GM23338 (cell line): ENCODE measurements at places on chromosomes 4 and X. TPM values are rescaled to one million over a fixed set of nuclear protein-coding genes. Genes with fewer than 3 reads are reported as not detected.

The BBS12 gene
- total RNA-seq = 2.6 TPM in 2 replicates

The MMGT1 gene
- total RNA-seq = 25.4 and 30.1 TPM in 2 replicates

GRCh38 chr4:165542476-165542875, 163.7 kb downstream of the CPE start:
- DNase-seq = no peak

- no peak for DNase-seq
Measured at GRCh38 chr4:40571208-40571607, 58.5 kb downstream of the RBM47 start.

The SPANXC gene
- total RNA-seq = not detected in 2 replicates

The SPRY1 gene
- total RNA-seq = 62.8 and 67.2 TPM in 2 replicates

GRCh38 chr4:58254291-58254690, 1144.1 kb upstream of the IGFBP7 start:
- DNase-seq = no peak

The CCDC120 gene
- 6.8 and 9.9 TPM in 2 replicates for total RNA-seq

The SMIM20 gene
- 56.6 and 71.6 TPM in 2 replicates for total RNA-seq

The HELQ gene
- total RNA-seq = 6.8 and 8.1 TPM in 2 replicates

DNA sequence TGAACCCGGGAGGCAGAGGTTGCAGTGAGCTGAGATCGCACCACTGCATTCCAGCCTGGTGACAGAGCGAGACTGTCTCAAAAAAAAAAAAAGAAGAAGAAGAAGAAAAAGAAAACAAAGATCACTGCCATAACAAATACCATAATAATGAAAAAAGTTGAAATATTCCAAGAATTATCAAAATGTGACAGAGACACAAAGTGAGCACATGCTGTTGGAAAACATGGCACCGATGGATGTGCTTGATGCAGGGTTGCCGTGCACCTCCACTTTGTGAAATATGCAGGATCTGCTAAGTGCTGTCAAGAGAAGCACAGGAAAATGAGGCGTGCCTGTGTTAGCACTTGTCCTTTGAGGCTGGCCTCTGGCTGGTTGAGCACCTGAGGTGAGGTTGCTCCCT, 133.3 kb downstream of the STK32B start:
- no peak for DNase-seq

DNA sequence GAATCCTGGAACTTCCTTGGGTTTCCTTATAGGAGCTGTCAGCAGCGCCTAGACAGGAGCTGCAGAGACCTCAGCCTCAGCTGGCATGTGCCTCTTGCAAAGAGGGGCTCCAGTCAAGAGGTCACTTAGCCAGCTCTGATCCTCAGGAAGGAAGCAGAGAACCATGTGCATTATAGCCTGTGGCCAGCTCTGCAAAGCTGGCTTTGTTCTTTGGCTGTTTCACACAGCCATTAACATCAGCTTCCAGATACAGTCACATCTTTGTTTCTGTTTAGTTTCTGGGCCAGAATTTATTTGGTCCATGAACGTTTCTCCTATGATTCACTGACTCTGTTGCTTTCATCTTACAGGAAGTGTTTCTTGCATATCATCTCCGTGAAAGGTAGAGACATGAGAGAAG, 92.4 kb downstream of the CC2D2A start:
- no peak for DNase-seq

GRCh38 chr4:66736606-66737005, 808.7 kb downstream of the CENPC start:
- no peak for DNase-seq

DNA sequence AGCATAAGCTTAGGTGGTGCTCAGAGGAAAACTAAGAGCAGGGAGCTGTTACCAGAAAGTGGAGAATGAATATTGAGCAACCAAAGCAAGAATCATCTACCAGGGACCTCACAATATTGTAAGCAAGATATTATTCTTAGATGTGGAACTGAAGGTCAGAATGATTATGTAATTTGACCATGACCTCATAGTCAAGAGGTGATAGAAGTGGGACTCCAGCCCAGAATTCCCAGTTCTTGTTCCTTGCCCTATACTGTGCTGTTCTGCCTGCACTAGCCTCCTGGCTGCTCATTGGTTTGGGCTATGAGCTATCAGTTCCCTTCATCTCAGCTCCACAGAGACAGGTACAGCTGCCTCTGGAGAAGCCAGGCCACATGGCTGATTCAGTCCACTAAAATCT, 229.4 kb downstream of the LDB2 start:
- no peak for DNase-seq

The GPC4 gene
- 183 and 184 TPM in 2 replicates for total RNA-seq

The XAGE2 gene
- total RNA-seq = not detected in 2 replicates

The CD99 gene
- 28.5 and 34.5 TPM in 2 replicates for total RNA-seq

DNA sequence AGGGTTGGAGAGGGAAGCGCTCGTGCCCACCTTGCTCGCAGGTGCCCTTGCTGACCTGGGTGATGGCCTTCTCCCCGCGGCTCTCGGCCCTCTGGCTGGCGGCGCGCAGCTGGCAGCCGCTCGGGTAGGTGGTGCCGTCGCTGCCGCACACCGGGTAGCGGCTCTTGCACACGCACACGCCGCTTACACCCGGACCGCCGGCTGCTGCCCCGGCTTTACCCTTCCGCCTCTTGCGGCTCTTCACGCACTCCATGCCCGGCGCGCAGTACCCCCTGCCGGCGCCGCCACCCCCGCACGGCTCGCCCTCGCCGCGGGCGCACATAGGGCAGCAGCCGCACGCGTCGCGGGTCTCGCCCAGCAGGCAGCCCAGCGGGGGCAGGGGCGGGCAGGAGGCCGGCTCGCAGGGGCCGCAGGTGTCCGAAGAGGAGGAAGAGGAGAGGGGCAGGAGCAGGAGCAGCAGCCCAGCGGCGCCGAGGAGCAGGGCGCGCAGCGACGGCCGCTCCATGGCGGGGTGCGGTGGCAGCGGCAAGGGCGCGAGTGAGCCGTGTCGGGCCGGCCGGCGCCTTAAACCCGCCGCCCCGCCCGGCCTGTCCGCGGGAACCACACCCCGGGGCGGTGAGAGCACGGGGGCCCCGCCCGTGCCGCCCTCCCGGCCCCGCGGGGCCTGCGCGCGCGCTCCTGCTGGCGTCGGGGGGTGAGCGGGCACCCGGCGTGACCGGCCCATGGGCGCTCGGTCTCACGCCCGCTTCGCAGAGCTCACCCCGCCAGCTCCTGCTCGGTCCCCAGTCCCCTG, at the start of gene IGFBP7:
Gene IGFBP7, minus strand, starts transcription at position 539 of the 793 bp plus-strand sequence. Its CDS starts 34 bp downstream, at position 505.
- peak; percentile 47 for DNase-seq

The KIT gene
- 26.8 and 28.4 TPM in 2 replicates for total RNA-seq

- no peak for DNase-seq
Measured at GRCh38 chr4:45846016-45846415, 277.8 kb downstream of the GABRG1 start.

GRCh38 chrX:129585691-129586090, 45.6 kb downstream of the OCRL start:
- DNase-seq = no peak

GRCh38 chr4:184513802-184514120, 39.4 kb upstream of the IRF2 start:
- no peak for DNase-seq

GRCh38 chrX:41449131-41449530, 2.0 kb downstream of the NYX start:
- no peak for DNase-seq

DNA sequence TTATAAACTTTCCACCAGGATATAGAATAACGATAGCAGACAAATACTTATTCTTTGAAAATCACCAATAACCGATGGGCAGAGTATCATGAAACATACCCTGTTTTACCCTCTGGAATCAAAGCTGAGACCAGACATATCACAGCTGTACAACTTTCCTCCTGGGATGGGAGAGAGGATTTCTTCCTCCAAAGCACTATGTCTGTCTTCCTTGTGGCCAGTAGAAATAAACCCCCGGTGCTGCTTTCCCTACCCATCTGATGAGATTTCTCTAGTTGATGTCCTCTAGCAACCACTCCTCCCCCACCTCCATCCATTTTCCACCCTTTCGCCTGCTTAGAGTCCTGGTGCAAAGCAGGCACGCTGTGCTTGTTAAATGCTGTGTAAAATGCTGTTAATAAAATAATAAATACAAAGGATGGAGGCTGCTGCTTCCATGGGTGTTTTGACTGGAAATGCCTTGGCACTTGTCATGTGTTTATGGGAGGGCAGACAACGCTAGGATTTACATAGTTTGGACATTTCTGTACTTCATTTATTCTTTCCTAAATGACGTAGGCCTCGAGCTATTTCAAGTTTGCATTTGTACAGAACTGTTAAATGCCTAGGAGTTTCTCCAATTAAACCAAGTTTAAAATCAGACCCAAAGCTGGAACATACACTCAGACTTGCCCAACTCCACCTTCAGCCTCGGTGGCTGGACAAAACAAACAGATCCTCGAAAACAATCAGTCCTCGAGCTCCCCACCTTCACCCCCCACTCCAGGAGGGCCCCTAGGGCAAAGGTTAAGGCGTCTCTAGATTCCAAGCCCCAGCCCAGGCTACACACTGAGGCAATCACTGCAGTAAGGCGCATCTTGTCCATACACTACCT, 10.1 kb downstream of the BCOR start:
- DNase-seq = no peak

DNA sequence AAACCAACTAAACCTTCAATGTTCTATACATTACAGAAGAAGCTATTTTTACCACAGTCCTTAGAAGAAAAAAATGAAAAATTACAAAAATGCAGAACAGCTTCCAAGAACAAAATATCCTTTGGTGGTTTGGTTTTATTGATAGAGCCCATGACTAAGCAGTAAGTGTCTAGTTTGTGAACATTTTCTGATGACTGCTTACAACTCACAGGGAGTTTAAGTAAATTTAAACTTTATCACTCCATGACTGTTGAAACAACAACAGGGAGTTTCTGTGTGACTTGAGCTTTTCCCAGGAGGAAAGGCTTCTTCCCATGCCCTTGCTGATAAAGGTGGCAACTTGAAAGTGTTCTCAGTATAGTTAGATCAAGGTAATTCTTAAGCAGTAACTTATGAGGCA, 2.9 kb downstream of the PF4 start:
- no peak for DNase-seq

The RPA4 gene
- 0.47 and 1.4 TPM in 2 replicates for total RNA-seq

The CT45A10 gene
- total RNA-seq = not detected in 2 replicates

The CD38 gene
- 0.04 and 0.17 TPM in 2 replicates for total RNA-seq

DNA sequence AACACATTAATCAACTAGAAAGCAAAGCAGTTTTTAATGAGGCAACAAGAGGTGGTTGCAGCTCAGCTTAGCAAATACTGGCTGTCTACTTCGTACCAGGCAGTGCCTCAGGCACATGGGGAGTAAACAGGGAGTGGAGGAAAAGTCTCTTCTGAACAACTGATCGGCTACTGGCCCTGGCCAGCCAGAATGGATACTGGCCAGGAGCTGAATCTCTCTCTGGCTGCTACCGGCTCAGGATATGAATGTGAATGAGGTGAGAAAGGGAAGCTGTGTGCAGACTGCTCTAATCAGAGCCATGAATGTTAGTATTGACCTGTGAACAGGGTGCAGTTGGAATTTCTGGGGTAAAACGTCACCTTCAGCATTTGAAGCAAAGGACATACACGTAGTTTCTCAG, 77.3 kb downstream of the STK32B start:
- DNase-seq = no peak

- DNase-seq = peak; percentile 22
Measured at GRCh38 chr4:48905363-48906015, 1.1 kb downstream of the OCIAD2 start.

GRCh38 chr4:151045907-151046306, 30.8 kb upstream of the LRBA start:
- DNase-seq = peak; percentile 81

DNA sequence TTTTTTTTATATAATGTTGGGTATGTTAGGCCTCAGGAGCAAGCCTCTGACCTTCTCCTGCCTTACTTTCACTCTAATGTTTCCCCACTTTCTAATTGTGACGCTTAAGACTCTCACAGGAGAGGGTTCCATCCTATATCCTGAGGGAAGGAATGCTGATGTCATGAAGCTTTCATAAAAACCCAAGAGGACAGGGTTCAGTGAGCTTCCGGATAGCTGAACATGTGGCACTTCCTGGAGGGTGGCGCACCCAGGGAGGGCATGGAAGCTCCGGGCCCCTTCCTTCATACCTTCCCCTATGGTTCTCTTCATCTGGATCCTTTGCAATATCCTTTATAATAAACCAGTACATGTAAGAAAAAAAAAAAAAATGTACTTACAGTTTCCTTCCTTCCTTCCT, 48.0 kb upstream of the TMPRSS11E start:
- DNase-seq = no peak

DNA sequence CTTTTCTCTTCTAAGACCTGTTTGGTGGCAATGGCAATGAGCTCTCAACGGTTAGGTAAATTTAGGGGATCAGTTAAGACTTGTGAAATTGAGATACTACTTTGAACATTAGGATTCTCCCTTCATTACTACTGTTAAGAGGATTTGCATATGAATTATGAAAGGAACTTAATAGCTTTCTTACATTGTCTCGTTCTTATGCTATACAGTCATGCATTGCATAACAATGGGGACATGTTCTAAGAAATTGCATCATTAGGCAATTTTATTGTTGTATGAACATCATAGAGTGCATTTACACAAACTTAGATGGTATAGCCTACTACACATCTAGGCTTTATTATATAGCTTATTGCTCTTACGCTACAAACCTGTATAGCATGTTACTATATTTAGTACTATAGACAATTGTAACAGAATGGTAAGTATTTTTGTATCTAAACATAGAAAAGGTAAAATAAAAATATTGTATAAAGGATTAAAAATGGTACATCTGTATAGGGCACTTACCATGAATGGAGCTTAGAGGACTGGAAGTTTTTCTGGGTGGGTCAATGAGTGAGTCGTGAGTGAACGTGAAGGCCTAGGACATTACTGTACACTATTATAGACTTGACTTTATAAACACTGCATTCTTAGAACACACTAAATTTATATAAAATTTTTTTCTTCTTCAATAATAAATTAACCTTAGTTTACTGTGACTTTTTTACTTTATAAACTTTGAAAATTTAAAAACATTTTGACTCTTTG, 62.5 kb downstream of the PAQR3 start:
- DNase-seq = no peak

GRCh38 chr4:168521721-168522120, 24.9 kb downstream of the PALLD start:
- no peak for DNase-seq

GRCh38 chrX:149898554-149898953, 17.6 kb downstream of the MAGEA8 start:
- DNase-seq = no peak

GRCh38 chrX:119481323-119481801, 13.1 kb downstream of the SLC25A5 start:
- DNase-seq = no peak

The PNMA6A gene
- total RNA-seq = 6.6 and 7.1 TPM in 2 replicates

- DNase-seq = no peak
Measured at GRCh38 chr4:139007640-139008039, 7.9 kb upstream of the NOCT start.

The SERTM2 gene
- 0.50 and 0.59 TPM in 2 replicates for total RNA-seq

- DNase-seq = no peak
Measured at GRCh38 chr4:79381161-79381560, 26.9 kb downstream of the GK2 start.

The FGD1 gene
- total RNA-seq = 23.8 and 24.9 TPM in 2 replicates

The CT47B1 gene
- not detected in 2 replicates for total RNA-seq

The RUFY3 gene
- total RNA-seq = 26.6 and 29.2 TPM in 2 replicates

DNA sequence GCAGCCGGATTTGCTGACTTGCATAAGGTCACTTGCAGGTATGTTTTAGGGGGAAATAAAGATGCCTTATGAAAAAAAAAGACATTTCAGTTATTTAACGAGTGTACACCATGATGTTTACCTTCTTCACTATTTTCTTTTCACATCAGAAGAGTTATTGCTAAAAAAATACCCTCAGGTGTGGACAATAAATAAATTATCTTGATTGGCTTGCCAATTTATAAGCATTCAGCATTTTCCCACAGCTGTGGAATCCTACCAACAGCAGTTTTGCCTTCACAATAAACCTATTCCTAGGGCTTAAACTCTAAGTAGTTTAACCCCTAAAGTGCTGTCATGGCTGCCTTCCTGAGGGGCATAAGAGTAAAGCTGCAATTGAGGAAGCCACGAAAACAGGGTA, 83.4 kb upstream of the S100G start:
- no peak for DNase-seq

The DGAT2L6 gene
- not detected in 2 replicates for total RNA-seq

The KIF4A gene
- total RNA-seq = 27.6 and 30.6 TPM in 2 replicates
